AG10803 (cell line): ENCODE measurements at places on chromosomes 7 and 10.
A peak's percentile ranks its signal among the peaks of the same experiment; 100 is the strongest.

GRCh38 chr7:2608921-2609411 is 22.8 kb upstream of the TTYH3 start:
- no peak for DNase-seq

DNA sequence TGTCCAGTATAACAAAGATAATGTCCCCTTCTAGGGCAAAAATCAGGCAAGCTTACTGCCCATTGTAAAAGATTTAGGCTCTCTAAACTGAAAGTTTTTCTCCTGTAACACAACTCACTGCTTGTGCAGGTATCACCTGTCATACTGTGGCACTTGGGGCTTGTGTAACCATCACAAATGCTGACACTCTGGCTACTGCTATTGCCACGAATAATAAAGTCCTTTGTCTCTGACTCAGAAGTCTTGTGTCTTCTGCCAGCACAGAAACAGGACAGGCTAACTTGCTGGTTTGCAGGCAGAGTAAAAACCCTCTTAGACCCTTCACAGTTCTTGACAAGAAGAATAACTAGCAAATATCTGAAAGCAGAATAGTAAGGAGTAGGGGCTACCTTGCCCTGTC is 273.9 kb downstream of the RPS24 start:
- DNase-seq: no peak

DNA sequence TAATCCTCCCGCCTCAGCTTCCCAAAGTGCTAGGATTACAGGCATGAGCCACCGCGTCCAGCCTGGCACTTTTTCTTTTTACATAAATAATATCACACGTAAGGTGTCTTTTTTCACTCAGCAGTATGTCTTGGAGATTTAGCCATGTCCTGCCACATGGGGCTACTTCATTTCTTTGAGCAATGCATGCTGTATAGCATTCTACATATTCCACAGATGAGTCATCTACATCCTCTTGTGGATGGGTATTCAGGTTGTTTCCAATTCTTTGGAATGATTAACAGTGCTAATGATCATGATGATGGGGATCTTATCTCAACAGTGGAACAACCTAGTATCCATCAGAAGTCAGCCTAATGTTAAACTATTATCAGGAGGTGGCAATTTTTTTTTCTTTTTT is 50.8 kb downstream of the ZNF503 start:
- DNase-seq: peak; percentile 60

DNA sequence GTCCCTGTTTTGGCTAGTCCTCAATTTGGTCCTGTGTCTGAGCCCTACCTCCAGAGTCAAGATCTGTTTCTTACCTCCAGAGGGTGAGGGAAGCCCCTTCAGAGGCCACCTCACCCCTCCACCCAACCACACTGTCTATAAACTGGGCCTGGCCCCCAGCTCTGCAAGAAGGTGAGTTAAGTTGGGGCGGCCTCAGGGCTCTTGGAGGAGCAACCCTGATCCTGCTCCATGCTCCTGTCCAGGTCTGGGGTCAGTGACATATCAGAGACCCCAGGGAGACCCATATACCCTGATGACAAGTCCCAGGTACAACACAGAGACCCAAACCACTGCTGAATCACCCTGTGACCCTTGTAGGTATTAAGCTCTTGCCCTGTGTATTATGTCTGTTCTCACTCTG is 69.5 kb downstream of the MYL10 start:
- no peak for DNase-seq

DNA sequence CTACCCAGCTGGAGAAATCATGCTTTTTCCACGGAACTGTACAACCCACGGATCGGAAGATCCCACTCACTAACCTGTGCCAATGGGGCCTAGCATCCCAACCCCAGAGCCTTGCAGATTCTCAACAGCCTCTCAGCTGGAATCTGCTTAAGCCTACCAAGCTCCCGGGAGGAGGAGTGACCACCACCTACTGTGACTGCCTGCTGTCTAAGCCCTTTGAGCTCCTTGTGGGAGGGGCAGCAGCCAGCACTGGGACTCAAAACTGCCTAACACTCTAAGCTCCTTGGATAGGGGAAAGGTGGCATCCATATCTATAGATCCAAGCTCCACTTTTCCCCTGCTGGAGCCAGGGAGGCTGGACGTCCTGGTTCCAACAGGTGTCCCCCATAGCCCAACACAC is 254.4 kb upstream of the CNTNAP2 start:
- no peak for DNase-seq

DNA sequence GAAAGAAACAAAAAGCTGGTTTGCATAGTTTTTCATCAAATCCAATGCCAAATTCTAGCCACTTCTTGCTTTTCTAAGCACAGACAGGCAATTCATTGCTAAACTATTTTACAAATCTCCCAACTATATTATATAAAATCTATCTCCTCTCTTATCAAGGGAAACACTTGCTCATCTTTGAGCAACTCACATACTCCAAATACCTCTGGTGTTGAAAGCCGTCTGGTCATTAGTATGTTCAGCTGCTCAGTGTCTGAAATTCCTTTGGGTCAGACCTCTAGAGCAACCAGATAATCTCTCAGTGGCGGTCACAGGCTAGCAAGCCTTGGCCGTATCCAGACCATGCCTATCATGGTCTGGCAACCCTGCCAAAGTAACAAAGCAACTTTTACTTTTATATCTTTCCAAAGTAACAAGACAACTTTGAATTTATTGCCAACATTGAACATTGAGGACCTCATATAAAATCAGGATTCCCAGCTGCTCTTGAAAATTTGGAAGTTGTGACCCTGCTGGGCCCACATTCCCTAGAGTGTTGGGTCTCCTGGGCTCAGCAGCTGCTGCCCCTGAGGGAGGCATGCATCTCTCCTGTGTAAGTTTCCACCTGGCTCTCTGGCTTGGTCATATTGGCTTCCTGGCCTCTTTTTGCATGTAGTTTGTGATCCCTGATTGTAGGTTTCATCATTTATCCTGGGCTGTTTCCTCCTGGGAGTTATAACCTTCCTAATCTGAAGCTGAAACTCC is 56.8 kb upstream of the LANCL2 start:
- peak; percentile 95 for DNase-seq

GRCh38 chr10:47368431-47369180 is 15.5 kb downstream of the ZNF488 start:
- no peak for DNase-seq

- DNase-seq: peak; percentile 44
These were observed 30.7 kb upstream of the EPC1 start for GRCh38 chr10:32377458-32378259.

DNA sequence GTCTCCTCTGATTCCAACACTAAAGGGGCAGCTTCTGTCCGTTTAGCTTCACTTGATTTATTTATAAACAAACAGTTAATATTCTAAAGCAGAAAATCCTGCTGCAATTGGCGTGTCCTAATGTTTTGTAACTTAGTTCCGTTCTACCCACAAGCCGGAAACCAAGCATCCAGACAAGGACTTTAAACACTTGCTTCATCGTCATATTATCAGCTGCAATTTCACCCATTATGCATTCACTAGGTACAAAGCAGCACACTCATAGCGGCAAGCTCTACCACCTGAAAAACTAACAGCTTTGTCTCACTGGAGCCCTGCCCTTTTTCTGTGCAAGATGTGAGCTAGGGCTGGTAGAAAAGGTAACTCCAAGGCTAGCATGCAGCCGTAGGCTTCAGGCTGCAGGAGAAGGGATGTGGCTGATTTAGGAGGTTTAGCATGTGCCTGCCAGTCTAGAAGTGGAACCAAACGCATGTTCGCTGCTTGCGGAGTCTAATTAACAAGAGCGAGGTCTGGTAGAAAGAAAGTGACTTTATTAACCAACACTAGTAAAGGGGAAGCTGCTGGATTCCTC is 43.7 kb upstream of the BPGM start:
- peak; percentile 54 for DNase-seq

DNA sequence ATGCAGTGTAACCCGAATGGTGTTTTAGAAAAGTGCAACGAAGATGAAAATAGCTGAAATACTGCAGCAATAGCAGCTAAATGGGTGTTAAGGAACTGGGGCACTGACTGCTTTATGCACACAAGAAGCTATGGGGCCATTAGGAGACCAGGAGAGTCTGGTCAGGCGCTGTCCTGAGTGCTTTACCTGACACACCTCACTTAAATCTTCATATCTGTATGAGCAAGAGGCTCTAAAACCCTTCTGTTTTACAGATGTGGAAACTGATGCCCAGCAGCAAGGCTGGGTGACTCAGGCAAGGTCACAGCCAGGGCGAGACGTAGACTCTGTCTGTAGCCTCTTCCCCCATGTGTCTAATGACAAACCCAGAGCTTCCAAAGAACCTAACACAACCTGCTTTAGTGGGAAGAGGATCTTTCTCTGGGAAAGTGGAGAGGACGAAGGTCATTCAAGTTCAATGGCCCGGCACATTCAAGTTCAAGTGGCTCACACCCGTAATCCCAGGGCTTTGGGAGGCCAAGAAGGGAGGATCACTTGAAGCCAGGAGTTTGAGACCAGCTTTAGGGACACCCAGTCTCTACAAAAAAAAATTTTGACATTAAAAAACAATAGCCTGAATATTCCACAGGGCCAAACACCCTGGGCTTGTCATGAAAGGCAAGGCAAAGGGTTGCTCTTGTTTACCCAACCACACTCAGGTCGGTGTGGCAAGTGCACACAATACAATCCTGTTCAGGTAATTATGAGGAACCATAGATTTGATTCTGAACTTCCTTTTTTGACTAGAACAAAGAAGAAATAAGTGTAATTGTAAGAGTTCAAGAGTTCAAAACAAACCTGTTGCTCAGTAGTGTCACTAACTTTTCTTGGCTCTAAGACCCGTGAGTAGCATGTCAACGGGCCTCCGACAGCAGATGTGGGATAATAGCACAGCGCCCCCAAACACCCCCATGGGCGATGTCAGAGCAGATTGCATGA is 53.7 kb upstream of the KLF6 start:
- DNase-seq: no peak

DNA sequence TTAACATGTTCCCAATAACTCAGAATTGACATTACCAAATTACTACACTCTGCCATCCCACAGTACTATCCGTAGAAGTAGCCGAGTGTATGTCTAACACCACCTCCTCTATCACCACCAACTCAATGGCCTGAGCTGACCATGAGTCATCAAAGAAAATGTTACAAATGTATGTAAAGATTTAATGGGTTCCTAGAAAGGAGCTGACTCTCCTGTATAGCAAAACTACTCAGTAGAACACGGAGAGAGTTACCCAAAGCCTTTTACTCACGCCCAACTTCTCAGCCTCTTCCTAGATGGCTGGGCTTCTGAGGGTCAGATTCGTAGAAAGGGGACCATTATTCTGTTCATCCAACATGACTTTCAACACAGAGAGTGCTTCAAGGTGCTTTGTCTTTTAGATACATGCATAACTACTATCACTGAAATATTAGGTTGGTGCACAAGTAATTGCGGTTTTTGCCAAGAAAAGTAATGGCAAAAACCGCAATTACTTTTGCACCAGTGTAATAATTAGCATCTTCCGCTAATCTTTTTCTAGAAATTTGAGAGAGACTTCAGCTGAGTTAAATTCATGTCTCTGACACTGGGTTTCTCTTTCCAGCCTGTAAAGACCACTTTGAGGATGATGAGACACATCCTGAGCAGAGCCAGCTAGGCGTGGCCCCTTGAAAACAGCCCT is 24.0 kb upstream of the NANOS1 start:
- DNase-seq: no peak

DNA sequence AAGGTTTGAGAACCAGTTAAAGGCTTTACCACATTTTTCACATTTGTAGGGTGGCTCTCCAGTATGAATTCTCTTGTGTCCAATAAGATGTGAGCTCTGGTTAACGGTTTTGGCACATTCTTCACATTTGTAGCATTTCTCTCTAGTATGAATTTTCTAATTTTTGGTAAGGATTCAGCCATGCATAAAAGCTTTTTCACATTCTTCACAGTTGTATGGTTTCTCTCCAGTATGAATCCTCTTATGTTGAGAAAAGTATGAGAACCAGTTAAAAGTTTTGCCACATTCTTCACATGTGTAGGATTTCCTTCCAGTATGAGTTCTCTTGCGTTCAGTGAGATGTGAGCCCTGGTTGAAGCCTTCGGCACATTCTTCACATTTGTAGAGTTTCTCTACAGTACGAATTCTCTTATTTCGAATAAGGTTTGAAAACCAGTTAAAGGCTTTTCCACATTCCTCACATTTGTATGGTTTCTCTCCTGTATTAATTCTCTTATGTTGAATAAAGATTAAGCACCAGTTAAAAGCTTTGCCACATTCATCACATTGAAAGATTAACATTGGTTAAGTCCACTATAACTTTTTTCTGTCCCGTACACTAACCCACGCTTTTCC is 33.2 kb upstream of the ZNF479 start:
- no peak for DNase-seq

GRCh38 chr10:91313-91712 is 42.2 kb upstream of the TUBB8 start:
- DNase-seq: no peak

GRCh38 chr10:121998462-121998861 is 9.5 kb downstream of the TACC2 start:
- no peak for DNase-seq

DNA sequence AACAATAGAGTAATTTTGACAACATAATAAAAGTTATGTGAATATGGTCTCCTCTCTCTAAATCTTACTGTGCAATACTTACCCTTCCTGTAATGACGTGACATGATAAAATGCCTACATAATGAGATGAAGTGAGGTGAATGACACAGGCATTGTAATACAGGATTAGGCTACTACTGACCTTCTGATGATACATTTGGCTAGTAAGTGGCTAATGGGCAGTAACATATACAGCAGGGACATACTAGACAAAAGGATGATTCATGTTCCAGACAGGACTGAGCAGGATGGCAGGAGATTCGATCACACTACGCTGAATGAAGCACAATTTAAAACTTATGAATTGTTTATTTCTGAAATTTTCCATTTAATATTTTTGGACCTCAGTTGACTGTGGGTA is 4.7 kb downstream of the C10orf88 start:
- no peak for DNase-seq

DNA sequence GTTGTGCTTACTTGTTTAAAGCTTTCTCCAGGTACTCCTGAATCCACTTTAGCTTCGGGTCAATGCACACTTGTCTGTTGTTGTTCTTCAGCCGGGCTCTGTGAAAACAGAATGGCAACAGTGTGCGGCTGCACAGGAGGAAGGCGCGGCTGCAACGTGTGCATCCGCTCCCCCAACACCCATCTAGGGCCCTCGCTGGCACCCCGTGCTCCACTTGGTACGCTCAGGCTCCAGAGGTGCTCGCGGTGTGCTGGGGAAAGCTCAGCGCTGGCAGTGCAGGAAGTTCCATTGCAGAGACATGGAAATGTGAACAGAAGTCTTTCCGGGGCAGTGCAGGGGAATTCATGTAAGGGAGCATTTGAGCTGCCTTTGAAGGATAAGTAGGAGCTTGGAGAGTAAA is 6.3 kb downstream of the CXCL12 start:
- no peak for DNase-seq

GRCh38 chr10:119352042-119352441 is 144.7 kb downstream of the GRK5 start:
- DNase-seq: no peak
